Activated CD4-positive, CD25-positive, alpha-beta regulatory T cell treated with anti-CD3 and anti-CD28 coated beads, Interleukin-2, amount 50 U/mL, for 24 hours (primary cell): ENCODE measurements at places on chromosomes 3 and 15.

- ATAC-seq = no peak
These were observed 261.5 kb upstream of the LRTM1 start for GRCh38 chr3:55189359-55189801.

GRCh38 chr3:10557781-10558373 is 52.5 kb upstream of the ATP2B2 start:
- ATAC-seq = no peak

- no peak for ATAC-seq
These were observed 32.1 kb downstream of the EFHB start for GRCh38 chr3:19901918-19902317.

DNA sequence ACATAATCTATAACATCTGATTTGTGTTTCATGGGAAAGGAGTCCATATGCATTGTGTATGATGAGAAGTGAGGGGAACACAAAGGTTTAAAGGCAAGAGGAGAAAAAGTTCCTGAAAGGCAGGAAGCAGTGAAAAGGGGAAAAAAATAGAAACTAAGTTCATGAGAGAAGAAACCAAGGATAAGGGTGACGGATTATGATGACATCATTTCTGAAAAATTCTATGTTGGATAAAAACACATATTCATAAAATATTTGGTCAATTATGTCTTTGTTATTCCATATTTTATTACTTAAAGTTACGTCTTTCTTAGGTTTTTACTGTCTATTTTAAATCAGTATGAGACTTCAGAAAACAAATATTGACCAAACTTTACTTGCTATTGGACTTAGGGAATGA is 48.6 kb upstream of the CP start:
- ATAC-seq = no peak

DNA sequence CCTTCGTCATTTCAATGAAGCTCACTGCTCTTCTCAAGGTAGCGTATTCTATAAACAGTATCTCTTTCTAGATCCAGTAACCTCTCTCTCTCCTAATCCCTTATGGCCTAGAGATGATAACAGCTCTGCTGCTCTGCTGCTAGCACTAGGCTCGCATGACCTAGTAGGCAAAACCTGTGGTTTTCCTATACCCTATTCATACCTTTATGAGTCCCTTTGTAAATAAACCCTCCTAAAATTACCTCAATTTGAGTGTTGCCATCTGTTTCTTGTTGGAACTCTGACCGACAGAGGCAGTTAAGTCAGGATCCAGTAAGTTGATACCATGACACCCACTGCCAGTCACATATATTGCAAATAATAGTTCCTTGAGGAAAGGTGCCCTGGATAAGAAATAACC is 7.3 kb downstream of the CCDC14 start:
- no peak for ATAC-seq

- ATAC-seq = no peak
These were observed 50.5 kb upstream of the DNAJC19 start for GRCh38 chr3:181040030-181040429.

DNA sequence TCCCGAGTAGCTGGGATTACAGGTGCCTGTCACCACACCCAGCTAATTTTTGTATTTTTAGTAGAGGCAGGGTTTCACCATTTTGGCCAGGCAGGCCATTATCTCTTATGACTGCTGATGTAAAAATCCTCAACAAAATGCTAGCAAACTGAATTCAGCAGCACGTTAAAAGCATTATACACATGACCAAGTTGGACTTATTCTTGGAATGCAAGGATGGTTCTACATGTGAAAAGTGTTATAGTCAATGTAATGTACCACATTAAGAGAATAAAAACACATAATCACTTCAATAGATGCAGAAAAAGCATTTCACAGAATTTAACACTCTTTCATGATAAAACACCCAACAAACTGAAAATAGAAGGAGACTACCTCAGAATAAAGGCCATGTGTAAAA is 20.2 kb downstream of the RNF13 start:
- no peak for ATAC-seq

GRCh38 chr15:60124460-60125070 is 120.5 kb downstream of the FOXB1 start:
- no peak for ATAC-seq

- no peak for ATAC-seq
These were observed 102.5 kb downstream of the ECT2 start for GRCh38 chr3:172853005-172853404.

DNA sequence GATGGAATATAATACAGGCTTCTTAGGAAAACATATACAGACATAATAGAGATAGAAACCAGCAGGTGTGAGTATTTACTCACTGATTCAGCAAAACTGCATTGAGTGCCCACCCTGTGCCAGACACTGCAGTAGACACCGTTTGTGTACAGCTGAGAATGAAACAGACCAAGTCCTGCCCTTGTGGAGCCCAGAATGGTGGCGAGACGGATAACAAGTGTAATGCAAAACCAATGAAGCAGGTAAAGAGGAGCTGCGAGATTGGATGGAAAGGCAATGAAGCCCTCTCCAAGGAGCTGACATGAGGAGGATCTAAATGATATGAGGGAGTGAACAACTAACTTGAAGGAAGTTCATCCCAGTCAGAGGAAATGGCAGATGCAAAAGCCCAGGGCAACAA is 256.4 kb downstream of the MEX3B start:
- no peak for ATAC-seq

DNA sequence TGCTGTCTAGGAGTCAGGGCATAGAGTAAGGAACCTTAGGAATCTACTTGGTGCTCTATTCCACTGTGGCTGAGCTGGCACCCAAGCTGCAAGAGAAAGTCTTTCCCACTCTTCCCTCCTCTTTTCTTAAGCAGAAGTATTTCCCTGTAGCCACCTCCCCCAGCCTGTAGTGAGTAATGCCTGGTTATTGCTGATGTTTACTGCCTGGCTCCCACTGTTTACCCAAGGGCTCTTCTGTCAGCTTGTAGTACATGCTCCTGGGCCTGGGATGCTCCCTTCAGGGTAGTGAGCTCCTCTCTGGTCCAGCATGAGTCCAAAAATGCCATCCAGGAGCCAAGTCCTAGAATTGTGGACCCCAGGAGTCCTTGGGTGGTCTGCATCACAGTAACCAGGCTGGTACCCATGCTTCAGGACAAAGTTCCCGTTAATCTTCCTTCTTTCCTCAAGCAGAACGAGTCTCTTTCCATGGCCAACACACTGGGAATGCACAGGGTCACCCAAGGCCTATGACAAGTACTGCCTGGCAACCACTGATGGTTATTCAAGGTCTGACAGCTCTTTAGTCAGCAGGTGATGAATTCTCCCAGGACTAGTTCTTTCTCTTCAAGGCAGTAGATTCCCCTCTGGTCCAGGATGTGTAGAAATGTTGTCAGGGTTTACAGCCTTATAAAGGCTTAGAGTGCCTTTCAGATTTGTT is 17.6 kb downstream of the GALK2 start:
- no peak for ATAC-seq

- ATAC-seq = peak; percentile 8
These were observed 18.4 kb downstream of the KLF13 start for GRCh38 chr15:31344823-31345605.

DNA sequence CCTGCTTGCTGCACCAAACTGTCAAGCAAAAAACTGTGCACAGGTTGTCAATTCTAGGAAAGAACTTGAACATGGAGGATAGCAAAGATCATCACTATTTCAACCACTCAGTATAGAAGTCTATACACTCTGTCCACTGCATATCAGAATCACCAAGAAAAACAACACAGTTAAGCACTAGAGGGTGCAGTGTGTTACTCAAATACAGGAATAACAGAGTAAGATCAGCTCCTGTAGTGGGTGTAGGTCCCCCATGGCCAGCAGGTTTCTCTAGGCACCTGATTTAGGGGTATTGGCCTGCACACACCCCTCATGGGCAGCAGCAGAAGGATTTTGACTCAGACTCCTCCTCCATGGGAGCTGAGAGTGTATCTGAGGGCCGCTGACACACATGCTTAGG is 464.1 kb downstream of the EPHA6 start:
- no peak for ATAC-seq

- ATAC-seq = peak; percentile 96
These were observed 56.7 kb upstream of the BLM start for GRCh38 chr15:90660195-90660998.

- ATAC-seq = no peak
These were observed 798.4 kb upstream of the GRM7 start for GRCh38 chr3:6062261-6063187.
